Frontal cortex (tissue), 4 donors: ENCODE measurements at places on chromosomes 12 and 14. TPM values are rescaled to one million over a fixed set of nuclear protein-coding genes. Genes with fewer than 3 reads are reported as not detected.

GRCh38 chr14:99363616-99364290 is 91.8 kb upstream of the BCL11B start:
- no peak for DNase-seq

SLCO1A2 gene
- total RNA-seq, result 4.9 TPM

DNA sequence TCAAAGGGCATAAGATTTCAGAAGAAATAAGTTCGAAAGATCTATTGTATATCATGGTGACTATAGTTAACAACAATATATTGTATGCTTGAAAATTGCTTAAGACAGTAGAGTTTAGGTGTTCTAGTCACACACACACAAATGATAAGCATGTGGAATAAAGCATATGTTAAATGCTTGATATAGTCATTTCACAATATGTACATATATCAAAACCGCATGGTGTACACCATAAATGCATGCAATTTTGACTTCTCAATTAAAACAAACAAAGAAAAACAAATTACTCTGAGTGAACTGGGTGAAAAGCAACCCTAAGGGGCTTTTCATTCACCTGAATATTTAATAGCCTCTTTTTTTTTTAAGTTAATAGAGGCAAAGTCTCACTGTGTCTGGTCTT is 40.3 kb upstream of the BCAT1 start:
- DNase-seq, result no peak

DNA sequence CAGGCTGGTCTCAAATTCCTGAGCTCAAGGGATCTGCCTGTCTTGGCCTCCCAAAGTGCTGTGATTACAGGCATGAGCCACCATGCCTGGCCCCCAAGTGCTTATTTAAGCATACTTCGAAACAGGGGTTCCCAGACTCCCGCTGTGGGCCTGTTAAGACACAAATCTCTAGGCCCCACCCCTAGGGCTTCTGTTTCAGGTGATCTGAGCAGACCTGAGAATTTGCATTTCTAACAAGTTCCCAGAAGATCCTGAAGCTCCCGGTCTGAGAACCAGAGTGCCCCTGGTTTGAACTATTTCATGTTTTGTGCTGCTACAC is 25.0 kb downstream of the GCH1 start:
- no peak for DNase-seq

GRCh38 chr12:131121705-131122405 is 168.1 kb downstream of the ADGRD1 start:
- no peak for DNase-seq

ACSM4 gene
- total RNA-seq, result not detected

DNA sequence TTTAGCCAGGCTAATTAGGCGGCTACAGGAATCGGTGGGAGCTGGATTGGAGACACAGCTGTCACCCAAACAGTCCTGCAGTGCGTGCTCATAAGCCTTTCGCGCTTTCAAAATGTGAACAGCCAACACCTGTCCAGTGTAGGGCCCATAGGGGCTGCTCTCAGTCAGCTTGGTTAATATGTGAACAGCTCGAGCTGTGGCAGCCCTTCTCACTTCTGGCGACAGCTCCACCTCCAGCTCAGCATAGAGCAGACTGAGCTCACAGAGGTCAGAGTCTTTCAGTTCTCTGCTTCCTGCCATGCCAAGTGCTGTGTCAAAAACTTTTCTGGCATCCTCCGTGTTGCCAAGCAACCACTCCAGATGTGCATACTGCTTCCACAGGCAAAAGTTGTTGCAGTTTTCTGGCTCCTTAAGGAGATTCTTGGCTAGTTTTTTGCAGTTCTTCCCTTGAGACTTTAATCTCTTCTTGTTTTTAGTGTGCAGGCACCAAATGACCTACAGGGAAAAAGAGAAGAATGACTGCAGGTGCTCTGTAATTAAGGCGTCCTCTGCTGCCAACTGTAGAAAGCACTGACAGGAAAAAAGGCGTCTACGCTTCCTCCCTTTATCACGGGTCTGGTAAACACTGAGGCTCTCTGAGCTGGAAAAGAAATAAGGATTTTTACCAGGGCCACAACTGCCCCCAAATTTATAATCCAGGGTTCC is 32.5 kb downstream of the PSMC1 start:
- DNase-seq, result no peak

ANO2 gene
- 4.1 TPM for total RNA-seq

GRCh38 chr14:87623616-87624015 is 369.4 kb downstream of the GALC start:
- no peak for DNase-seq

- no peak for DNase-seq
Observed at GRCh38 chr14:105059035-105059924, 6.0 kb downstream of the GPR132 start.

BIN2 gene
- 1.2 TPM for total RNA-seq

MBD6 gene
- 1.2 TPM for total RNA-seq

GRCh38 chr12:85798122-85798521 is 38.1 kb downstream of the RASSF9 start:
- DNase-seq, result no peak

C14orf180 gene
- total RNA-seq, result not detected

- DNase-seq, result no peak
Observed at GRCh38 chr12:89344862-89345202, 7.5 kb downstream of the DUSP6 start.

DNA sequence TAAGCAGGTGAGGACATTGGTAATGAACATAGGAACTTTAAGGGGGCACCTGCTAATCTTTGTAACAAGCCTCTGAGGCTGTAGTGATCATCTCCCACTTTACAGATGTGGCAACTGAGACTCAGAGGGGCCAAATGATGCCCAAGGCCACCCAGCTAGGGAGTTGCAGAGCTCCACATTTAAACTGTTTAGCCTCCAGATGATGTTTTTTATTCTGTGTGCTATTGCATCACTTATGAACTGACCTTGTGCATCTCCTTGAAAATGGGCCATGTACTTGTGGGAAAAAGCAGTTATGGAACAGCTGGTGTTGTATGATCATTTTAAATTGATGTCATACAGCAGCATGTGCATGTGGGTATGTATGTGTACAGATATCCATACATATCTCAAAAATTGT is 41.4 kb downstream of the TPCN1 start:
- DNase-seq, result no peak

GALNT8 gene
- 57.5 TPM for total RNA-seq

DPY19L2 gene
- 36.3 TPM for total RNA-seq
